ENCODE measurements at places on chromosomes 5 and 9.

- no peak for DNase-seq
These were observed 69.6 kb downstream of the FBXL17 start for GRCh38 chr5:108312258-108312657.

DNA sequence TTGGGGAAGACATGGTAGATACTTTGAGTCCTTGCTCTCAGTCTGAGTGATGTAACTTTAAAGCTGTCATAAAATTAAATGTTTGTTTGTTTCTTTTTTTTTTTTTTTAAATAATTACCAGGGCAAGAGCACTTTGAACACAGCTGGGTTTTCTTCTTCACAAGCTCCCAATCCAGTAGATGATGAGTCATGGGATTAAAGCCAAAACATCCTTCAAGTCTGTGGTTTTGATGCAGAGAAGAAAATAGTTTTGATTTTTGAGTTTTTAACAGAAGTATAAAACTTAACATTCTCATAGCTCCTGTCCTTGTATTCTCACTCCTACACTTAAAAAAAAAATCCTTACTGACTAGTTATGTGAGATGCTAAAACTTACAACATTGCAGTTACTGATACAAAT is 34.8 kb upstream of the IL31RA start:
- no peak for DNase-seq

GRCh38 chr5:54981928-54982327 is 3.5 kb downstream of the ESM1 start:
- no peak for DNase-seq

GRCh38 chr9:37149666-37150308 is 29.4 kb downstream of the ZCCHC7 start:
- DNase-seq, result no peak

Data from cortex of kidney (tissue), 1 donor.